H9 (cell line): ENCODE measurements at places on chromosomes 5 and 9. TPM values are rescaled to one million over a fixed set of nuclear protein-coding genes. Genes with fewer than 3 reads are reported as not detected.

DNA sequence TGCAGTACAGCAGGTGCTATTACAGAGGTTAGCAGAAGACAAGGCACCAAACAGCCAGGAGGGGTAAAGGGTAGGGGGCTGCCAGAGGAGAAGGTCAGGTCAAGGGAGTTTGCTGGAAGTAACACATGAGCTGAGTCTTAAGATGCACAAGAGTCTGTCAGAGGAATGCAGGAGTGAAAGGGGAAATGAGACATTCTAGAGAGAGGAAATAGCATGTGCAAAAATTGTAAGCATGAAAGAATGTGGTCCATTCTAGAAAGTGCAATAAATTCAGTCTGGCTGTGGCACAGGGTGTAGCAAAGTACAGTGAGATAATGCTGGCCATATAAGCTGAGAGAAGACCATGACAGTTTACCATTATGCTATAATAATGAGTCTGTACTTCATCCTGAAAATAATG is 6.6 kb downstream of the GOLGA1 start:
- no peak for DNase-seq

DNA sequence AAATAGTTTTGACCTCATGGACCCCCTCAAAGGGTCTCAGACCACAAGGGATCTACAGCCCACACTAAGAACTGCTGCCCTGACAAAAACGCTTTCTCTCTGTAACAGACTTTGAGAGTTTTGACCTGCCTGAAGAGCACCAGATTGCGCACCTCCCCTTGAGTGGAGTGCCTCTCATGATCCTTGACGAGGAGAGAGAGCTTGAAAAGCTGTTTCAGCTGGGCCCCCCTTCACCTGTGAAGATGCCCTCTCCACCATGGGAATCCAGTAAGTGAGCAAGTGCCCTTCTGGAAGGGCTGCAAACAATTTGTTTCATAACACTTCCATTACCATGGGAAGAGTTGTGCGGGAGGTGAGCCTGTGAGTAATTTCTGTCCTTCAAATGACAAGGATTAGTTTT is 6.0 kb downstream of the PTTG1 start:
- no peak for DNase-seq

GRCh38 chr9:136974817-136975535 is 2.3 kb upstream of the PTGDS start:
- no peak for DNase-seq

- DNase-seq = no peak
Measured at GRCh38 chr5:174120401-174121005, 75.0 kb downstream of the NSG2 start.

DNA sequence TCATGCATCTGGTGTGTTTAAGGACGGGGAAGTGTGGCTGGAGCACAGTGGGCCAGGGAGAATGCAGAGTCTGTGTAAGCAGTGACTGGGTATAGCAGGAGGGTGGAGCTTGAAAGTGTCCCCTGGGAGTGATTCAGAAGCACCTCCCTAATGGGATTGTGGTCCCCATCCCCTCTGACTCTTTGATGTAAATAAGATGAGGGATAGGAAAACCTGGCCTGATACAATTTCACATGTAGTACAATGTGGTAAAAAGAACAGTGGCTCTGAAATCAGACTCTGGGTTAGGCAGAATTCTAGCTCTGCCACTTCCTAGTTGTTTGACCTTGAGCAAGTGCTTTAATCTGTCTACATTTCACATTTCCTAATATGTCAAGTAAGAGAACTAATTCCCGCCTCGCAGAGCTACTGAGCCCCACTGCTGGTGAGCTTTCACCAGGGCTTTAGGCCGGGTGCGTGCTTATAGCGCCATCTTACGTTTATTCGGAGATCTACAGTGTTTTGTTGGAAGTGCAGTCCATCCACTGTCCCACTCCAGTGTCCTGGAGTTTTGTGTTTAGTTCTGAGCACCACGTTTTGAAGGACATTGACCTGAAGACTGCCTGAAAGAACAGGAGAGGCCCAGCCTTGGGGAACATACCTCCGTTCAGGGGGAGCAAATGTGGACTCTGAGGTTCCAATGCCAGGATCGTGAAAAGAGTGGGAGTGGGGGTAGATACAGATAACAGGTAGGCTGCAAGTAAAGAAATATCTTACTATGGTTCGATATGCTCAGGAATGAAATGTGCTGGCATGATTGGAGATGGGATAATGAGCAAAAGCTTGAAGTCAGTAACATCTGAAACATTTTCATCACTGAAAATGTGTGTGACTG is 51.2 kb upstream of the TESK1 start:
- DNase-seq = peak; percentile 70

GRCh38 chr5:128480906-128481633 is 57.0 kb downstream of the FBN2 start:
- no peak for DNase-seq

- peak; percentile 23 for DNase-seq
Measured at GRCh38 chr9:93260263-93261066, 76.5 kb downstream of the WNK2 start.

GRCh38 chr5:175534070-175534932 is 55.9 kb downstream of the SFXN1 start:
- peak; percentile 93 for DNase-seq

DNA sequence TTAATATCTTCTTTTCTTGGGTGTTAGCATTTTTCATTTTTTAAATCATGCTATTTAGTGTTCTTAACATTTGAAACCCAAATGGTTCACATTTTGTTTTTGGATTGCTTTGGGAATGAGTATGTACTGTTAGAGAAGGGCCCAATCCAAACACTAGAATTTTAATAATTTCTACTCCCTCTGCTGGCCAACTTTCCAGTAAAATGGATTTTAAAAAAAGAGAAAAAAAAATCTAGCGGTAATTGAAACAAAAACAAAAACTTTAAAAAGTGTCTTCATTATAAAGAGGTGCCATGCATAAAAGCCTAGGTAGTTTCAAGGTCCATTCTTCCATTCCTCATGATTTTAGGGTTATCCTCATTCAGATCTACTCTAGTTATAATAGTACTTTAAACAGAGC is 32.1 kb upstream of the RICTOR start:
- DNase-seq = no peak

DNA sequence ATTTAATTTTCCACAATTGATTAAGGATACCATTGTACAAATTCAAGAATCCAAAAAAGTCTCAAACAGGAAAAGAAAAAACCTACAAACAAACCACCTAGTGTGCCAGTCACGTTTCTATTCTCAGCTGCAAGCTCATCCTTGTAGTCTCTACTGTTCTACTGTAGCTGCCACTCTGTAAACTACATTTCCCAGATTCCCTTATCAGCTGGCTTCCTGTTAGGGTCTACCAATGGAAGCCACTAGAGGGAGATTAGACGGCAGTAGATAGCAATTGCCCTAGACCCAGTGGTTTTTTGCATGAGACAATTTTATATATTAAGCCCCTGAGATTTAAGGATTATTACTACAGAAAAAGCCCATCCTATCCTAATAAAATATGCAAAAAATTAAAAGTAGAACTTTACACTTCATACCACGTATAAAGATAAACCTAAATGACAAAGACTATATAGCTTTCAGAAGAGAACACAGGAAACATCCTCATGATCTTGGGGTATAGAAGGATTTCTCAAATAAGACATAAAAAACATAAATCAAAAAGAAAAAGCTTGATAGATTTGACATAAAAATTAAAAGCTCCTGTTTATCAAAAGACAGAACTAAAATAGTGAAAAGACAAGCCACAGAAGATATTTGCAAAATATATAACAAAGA is 37.4 kb downstream of the P4HA2 start:
- DNase-seq = peak; percentile 46

GRCh38 chr5:37665272-37665671 is 174.6 kb downstream of the GDNF start:
- DNase-seq = no peak

DNA sequence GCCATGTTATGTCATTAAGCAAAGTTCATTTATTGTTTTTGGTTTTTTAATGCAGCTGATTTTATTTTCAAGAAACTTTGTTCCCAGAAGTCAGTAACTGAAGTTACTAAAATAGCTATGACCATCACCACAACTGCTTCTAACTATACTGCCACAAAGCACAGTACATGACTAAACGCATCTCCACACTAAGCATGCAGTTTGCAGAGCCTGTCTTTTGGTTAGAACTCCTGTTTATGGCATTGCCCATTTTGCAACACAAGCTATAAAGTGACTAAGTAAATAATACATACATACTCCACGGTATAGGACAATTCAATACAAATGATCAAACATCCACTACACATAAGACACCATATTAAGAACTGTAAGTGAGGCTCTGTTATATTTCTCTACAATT is 109.7 kb downstream of the MLLT3 start:
- DNase-seq = no peak

DNA sequence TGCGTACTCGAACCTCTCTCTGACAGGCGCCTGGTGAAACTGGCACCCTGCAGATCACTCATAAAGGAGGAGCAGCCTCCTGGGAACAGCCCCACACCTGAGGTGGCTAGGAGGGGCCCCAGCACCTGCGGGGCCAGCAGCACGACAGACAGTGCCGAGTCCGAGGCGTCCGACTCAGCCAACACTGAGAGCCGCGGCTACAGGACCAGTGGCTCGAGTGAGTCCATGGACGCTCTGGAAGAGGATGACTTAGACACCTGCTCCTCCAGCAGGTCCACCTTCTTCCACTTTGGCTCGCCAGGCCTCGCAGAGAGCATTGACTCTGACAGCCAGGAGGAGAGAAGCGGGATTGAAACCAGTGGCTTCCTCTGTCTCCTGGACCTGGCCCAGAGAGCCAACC is 13.5 kb upstream of the TRMT10B start:
- DNase-seq = no peak

DNA sequence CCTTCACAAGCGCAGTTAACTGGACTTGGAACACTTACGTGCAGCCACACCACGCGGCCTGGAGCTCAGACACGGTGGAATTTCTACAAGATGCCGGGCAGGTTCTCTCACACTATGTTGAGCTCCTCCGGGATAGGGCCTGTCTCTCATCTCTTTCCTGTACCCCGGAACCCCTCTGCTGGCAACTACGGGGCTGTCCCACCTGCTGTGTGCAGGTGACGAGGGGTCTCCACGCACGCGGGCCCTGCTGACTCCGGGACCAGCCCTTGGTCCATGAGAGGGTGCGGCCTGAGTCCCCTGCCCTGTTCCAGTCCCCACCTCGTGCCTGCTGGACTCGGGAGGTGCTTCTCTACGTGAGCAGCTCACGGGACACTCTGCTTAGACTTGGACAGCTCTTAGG is 40.1 kb downstream of the SLC6A3 start:
- DNase-seq = no peak

DNA sequence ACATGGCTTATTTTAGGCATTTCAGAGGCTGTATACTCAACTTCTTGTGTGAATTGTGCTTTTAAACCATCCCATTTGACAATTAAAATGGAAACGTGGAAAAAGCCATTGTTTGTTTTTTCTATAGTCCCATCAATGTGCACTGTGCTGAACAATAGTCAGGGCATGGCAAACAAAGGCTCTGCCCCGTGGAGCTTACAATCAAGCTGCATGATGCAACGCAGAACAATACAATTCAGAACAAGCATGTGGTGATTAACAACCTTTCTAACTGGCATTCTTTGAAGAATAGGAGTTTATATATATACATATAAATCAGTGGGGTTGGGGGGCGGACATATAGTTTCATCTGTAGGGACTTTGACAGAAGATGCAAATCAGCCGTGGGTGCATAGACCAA is 2125.4 kb upstream of the WWC1 start:
- no peak for DNase-seq

DNA sequence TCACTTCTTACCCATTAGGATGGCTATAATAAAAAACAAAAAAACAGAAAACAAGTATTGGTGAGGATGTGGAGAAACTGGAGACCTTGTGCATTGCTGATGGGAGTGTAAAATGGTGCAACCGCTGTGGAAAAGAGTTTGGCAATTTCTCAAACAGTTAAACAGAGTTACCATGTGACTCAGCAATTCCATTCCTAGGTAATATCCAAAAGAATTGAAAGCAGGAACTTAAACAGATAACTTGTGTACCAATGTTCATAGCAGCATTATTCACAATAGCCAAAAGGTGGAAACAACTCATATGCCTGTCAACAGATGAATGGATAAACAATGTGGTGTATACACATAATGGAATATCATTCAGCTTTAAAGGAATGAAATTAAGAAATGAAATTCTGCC is 28.9 kb downstream of the DCP2 start:
- DNase-seq = no peak

- DNase-seq = no peak
Measured at GRCh38 chr9:81619353-81620001, 69.9 kb downstream of the TLE1 start.

CXCL14 gene
- total RNA-seq = 1.1 TPM in 2 replicates

IL9 gene
- total RNA-seq = not detected in 2 replicates

ENC1 gene
- total RNA-seq = 14.4 and 15.5 TPM in 2 replicates

GFRA3 gene
- 1.6 and 1.8 TPM in 2 replicates for total RNA-seq

FUT7 gene
- total RNA-seq = not detected in 2 replicates

PCDHGA10 gene
- total RNA-seq = 12.5 and 15.1 TPM in 2 replicates
